ENCODE measurements at places on chromosomes 6 and 20.

DNA sequence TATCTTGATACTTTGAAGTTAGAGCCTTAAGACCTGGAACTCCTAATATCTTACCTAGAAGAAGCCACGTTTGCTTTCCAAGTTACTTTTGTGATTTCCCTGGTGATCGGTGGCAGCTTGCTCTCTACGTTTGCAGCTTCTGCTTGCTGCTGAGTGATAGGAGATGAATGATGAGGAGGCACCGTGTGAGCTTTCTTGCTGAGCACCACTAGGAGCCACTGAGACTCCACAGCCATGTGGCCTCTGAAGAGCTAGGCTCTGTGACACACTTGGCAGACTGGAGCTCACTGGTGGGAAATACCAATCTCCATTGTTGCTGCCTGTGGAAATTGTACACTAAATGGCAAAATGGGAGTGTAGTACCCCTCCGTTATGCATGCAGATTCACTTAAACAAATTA, 161.8 kb downstream of the IBTK start:
- no peak for DNase-seq

- peak; percentile 63 for DNase-seq
These were observed 12.5 kb downstream of the ITPR3 start for GRCh38 chr6:33633462-33634158.

- no peak for DNase-seq
These were observed 240.5 kb downstream of the TTLL2 start for GRCh38 chr6:167565388-167565787.

- no peak for DNase-seq
These were observed 212.1 kb upstream of the PHACTR1 start for GRCh38 chr6:12504325-12504966.

- no peak for DNase-seq
These were observed 54.8 kb upstream of the SPDEF start for GRCh38 chr6:34610819-34611477.

DNA sequence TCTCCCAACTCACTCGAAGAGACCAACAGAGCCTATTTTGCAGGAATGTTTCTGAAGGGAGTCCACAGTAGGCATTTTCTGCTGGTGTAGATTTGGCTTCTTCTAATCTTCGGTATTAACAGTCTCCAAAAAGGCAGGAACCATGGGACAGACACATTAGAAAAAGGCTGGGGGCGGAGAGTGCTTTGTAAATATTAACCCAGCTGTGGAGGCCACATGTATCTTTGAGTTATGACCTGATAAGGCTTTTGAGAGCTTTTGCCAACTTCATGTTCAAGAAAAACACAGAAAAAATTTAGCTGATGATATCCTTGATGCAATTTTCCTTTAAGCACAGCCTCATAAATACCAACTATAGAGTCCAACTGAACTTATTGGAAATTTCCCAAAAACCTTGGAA, 119.4 kb upstream of the TSHZ2 start:
- DNase-seq = no peak

DNA sequence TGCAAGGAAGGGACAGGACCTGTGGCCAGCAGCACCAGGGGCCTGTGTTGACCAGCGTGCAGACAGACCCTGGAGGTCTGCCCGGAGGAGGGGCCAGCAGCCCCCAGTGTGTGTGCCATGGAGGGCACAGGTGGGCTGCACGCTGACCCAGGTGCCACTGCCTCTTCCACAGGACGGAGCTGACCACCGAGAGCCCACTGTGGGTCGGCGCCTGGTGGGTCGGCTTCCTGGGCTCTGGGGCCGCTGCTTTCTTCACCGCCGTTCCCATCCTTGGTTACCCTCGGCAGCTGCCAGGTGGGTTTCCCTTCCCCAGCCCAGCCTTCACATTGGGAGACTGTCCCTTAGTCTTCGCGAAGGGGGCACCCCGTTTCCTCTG, 17.9 kb downstream of the SLCO4A1 start:
- DNase-seq = no peak

- DNase-seq = no peak
These were observed 3.9 kb downstream of the EYA4 start for GRCh38 chr6:133245007-133245406.

GRCh38 chr6:140228491-140228890, 854.0 kb upstream of the CITED2 start:
- DNase-seq = no peak

DNA sequence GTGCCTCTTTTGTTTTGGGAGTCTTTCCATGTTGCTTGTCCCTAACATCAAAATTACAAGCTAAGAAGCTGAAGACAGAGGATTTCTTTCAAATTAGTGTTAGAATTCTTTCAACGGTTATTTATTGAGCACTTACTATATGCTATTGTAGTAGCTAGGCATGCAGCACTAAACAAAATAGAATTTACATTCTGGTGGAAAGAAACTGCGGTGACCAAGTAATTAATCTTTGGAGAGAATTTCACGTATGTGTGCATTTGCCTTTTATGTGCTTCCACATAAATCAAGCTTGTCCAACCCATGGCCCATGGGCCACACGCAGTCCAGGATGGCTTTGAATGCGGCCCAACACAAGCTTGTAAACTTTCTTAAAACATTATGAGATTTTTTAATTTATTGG, 33.0 kb upstream of the DUSP22 start:
- DNase-seq = no peak

- DNase-seq = no peak
These were observed 308.6 kb downstream of the TAF4 start for GRCh38 chr20:61756966-61757677.

DNA sequence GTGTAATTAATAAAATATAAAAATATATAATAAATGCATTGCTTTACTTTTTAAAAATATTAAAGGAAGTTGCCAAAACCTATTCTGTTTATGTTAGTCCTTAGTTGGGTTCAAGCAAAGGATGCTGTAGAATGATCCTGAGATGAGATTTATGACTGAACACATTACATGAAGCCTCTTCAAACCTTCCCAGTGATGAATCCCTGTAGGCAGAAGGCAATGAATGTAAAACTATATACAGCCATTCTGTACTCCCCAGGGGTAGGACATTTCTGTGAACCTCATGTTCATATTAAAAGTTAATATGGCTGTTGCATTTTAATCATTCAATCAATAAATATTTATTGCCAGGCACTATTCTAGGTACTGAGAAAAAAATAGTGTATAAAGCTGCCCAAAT, 166.0 kb downstream of the RFPL4B start:
- DNase-seq = no peak

DNA sequence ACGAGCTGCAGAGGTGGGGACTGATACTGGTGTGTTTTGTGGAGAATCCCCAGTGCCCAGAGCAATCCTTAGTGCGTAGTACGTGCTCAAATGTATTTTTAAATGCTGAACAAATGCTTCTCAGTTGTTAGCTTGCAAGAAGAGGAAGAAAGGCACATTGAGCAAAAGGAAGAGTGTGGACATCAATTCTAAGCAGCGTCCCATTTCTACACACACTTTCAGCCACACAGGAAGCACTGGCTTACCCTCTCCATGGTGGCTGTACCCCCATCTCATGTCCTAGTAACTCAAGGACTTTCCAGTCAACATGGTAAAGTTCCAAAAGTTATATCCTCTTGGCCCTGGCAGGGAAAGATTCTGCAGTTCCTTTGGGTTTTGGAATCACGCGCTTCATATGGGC, 98.8 kb upstream of the NXT1 start:
- no peak for DNase-seq

DNA sequence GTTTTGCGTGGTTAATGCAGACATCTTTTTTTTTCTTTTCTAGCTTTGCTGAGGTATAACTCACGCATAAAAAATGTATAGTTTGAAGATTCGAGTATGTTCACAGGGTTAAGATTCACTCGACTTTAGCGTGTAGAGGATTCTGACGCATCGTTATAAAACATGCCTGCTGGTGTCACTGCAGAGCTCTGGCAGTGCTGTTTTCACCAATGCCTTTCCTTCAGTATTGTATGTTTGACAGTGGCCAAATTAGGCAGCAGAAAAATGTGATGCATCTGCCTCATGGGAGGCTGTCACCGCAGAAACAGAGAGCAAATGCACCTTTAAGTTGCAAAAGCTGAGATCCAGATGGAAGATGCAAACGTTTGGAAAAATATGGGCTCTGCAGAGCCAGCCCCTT, 18.0 kb upstream of the SIRPB2 start:
- no peak for DNase-seq

DNA sequence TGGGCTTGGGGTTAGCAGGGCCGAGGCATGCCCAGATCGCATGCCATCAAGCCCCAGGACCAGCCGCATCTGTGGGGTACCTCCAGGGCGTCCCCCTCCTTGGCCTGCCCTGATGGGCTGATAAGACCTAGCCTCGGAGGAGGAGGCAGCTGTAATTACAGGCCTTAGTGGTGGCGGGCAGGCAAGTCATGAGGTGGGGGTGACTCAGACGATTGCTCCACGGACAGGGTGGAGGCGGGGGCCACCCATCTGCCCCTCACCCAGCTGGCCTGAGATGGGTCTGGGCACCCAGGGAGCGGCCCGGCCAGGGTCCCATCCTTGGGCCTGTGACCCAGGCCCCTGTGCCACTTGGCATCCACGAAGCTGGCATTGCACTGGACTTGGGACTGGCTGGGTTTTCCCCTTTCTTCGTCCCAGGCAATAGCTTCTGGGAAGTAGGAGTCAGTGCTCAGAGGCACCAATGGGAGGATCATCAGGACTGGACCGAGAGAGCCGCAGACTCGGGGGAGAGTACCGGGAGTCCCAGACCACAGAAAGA, 57.5 kb downstream of the CEBPB start:
- no peak for DNase-seq

- DNase-seq = no peak
These were observed 113.7 kb downstream of the FOXA2 start for GRCh38 chr20:22470620-22471026.

DNA sequence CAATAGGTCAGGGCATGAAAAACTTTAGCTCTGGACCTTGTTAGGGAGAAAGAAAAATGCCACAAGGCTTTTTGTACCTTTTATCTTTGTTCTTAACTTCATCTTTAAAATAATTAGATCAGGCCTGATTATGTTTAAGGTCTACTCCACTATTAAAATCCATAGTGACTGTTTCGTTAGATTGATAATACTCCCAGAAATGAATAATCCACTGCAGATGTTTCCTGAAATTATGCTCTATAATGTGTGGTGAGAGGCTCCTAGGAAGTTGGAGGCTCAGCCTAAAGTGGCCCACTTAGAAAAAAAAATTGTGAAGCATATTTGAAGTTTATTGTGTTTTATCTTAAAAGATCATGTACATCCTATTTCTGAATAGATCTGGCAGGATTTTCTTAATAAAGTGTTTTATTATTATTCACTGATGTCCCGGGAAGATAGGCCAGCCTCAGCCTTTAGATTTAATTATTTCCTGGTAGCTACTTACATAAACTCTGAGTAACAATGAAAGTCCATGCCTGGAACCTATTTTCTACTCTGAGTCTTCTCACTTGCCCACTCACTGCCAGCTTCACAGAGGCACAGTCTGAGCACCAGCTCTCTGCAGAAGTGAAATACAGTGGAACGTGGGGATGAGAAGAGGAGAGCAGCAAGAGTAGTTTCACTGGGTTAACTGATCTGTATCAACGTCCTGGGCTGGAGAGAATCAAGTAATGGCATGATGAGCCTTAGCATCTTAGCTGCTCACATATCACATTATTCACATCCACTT, 126.8 kb upstream of the TMEM170B start:
- peak; percentile 32 for DNase-seq

DNA sequence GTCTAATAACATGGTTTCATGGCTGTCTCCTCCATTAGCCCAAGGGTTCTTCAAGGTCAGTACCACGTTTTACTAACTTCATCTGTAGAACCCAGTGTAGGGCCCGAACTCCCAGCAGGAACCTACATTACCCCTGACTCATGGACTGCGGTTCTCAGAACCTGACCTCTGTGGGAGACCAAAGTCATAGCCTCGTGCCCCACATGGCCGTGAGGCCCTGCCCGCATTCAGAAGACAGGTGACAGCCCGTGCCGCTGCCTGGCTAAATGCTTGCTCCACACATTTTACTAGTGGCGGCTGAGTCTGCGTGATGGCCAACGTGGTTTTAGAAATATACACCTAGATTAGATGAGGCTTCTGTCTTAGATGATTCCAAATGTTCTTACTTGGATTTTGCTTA, 94.9 kb downstream of the CDH4 start:
- no peak for DNase-seq

GRCh38 chr6:27800731-27801373, 111.3 kb downstream of the OR2B2 start:
- no peak for DNase-seq

GRCh38 chr20:36850759-36851158, 25.2 kb upstream of the TLDC2 start:
- no peak for DNase-seq

GRCh38 chr6:133376743-133377142, 135.6 kb downstream of the EYA4 start:
- no peak for DNase-seq

- no peak for DNase-seq
These were observed 112.1 kb upstream of the ASF1A start for GRCh38 chr6:118781897-118782296.

DNA sequence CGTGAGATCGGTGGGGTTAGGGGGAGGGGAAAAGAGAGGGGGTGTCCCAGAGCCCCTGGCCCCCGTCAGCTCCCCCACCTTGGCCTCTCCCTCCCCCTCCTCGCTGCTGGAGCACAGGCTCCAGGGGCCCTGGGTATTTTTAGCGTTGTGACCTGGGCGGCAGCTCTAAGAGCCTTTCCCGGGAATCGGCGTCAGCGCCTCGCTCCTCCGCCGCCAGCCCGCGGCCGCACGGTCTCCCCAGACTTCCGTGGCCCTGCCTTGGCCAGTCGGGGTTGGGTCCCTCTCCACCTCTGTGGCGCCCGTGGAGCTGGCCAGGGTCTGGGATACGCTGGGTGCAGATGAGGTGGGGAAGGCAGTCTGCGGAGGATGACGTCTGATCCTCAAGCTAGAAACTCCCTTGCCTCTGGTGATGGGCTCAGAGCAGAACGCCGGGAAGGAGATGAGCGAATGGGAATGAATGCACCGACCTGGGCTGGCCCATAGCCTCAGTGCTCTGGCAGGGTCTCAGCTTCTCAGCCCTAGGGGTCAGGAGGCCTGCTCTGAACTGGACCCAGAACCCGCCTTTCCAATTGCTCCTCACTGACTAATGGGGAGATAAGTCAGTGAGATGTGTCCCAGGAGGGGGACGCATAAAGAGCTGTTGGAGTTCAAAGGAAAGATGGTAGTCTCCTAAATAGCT, 883 bp upstream of the DBNDD2 start:
- DNase-seq = no peak

GRCh38 chr6:112153926-112154607, 66.7 kb downstream of the FAM229B start:
- DNase-seq = no peak

DNA sequence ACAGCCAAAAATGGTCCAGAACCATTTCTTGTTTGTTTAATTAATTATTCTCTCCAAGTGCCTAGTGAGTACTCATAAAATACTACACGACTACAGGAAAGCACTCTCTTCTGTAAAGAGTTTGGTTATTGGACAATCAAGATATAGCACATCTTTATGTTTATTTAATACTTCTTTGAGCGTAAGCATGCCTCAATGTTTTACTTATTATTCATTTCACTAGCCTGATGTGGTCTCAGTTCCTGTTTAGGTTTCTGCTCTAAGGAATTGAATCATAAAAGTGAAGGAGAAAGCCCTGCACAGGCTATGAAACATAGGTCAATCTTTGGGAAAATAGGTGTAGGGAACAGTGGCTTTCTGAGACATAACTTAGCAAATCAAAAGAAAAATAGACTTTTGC, 45.9 kb upstream of the AIG1 start:
- DNase-seq = no peak

Measured in stimulated activated naive CD8-positive, alpha-beta T cell treated with anti-CD3 and anti-CD28 coated beads, Interleukin-15, Interleukin-2, amounts not matched to agents 100 U/mL and 50 U/mL, for 24 hours (primary cell).